Fibroblast of the conjunctiva (primary cell): ENCODE measurements at places on chromosomes 1 and 21.

GRCh38 chr1:218164111-218164929, 120.8 kb upstream of the RRP15 start:
- no peak for DNase-seq

DNA sequence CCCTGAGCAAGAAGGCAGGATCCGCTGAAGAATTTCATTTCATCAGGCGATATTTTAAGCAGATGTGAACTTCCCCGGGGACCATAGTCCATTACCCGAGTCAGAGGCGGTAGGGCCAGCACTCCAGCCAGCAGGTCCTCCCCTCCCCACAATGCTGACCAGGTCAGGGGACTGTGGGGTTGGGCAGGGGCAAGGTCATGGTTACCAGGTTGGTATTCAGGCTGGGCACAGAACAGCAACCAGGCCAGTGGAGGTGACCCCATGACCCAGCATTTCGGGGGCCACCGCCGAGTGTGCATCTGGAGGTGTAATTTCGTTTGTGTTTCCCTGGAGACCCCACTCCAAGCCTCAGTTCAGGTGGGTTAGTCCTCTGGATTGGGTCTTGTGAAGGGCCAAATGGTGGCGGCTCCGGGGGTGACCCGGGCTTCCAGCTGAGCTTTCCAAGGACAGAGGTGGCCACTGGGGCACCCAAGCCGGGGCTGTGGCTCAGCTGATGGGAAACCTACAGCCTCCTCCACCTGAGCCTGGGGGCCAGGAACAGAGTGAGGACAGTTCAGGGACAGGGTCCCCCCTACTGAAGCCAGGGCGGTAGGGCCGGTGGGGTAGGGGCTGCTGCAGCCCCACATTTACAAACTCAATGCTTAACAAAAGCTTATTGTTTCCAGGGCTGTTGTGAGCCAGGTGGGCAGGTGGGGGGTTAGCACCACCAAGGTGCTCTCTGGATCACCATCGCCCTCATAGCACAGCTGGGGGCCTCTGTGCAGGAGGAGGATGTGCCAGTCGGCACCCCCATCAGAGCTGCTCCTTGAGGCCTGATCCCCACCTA, 2.8 kb downstream of the PRDM16 start:
- no peak for DNase-seq

DNA sequence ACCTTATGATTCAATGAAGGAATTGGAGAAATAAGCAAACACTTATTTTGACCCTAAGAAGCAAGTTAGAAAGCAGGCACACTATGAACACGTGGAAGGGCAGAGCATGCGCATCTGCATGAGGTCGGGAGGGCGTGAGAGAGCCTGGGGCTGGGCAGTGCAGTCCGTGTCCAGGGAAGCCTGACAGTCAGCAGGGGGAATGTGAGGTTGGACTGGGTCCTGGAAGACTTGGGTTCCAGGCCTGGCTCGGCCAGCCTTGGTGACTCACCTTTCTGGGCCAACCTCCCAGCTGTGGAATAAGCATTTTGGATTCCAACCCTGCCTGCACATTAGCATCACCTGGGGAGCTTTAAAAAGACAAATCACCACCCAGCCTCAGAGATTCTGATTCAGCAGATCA, 26.6 kb upstream of the LMX1A start:
- peak; percentile 59 for DNase-seq

DNA sequence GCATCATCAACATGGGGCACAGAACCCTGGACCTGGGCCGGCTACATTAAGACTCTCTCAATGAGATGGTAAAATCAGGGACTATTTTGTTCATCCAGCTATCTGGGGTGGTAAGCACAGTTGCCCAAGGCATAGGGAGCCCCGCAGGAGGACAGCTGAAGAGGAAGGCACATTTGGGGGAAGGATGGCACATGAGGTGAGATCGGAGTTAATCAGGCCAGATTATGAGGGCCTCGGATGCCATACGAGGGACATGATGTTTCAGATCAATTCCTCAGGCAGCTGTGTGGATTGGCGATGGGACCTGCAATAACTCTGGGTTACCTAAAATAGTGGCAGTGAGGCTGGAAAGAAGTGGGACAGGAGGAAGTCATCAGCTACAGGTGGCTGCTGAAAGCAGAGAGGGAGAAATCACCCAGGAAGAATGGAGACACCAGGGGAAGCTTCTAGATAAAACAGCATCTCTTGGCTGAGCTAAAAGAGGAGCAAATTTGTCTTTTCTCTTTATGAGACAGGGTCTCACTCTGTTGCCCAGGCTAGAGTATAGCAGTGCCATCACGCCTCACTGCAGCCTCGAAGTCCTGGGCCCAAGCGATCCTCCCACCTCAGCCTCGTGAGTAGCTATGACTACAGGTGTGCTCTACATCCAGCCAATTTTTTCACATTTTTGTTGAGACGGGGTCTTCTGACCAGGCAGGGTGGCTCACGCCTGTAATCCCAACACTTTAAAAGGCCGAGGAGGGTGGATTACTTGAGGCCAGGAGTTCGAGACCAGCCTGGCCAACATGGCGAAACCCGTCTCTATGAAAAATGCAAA, 21.1 kb downstream of the TOMM20 start:
- no peak for DNase-seq

- no peak for DNase-seq
Measured at GRCh38 chr1:43372172-43372571, 4.4 kb upstream of the ELOVL1 start.

GRCh38 chr1:78760858-78761257, 111.2 kb downstream of the IFI44 start:
- DNase-seq: no peak

DNA sequence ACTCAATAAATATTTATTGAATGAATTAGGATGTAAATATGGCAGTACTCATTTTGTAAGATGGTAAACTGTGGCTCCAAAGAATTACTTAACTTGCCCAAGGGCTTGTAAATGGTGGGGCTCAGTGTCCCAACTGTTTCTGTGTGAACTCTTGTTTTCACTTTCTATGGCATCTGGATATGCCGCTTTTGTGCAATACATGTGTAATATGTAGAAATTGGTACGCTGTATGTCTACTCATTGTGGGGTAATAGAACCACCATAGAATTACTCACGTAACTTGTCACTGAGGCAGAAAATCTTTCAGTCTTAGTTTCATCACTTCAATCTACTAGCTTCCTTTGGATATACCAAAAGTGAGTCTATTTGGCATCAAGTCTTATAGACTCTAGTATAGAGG, 977 bp downstream of the PRPF3 start:
- no peak for DNase-seq

GRCh38 chr1:74753104-74753503, 20.2 kb downstream of the TYW3 start:
- no peak for DNase-seq

DNA sequence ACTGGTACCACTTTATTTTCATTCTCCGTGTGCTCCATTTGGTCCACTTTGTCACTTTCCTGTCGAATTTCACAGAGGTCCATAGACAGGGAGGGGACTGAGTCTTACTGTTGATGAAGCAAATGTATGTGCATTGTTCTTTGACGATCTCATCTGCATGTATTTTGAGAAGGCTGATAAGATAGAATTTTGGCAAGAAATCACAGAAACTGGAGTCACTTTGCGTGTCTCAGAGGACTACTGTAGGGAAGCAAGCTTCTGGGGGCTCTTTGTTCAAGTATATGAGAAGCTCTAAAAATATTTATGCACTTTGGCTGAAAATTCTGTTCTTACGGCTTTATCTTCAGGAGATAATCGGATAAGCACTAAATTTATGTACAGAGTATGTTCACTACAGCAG, 78.1 kb downstream of the PCBP3 start:
- no peak for DNase-seq

DNA sequence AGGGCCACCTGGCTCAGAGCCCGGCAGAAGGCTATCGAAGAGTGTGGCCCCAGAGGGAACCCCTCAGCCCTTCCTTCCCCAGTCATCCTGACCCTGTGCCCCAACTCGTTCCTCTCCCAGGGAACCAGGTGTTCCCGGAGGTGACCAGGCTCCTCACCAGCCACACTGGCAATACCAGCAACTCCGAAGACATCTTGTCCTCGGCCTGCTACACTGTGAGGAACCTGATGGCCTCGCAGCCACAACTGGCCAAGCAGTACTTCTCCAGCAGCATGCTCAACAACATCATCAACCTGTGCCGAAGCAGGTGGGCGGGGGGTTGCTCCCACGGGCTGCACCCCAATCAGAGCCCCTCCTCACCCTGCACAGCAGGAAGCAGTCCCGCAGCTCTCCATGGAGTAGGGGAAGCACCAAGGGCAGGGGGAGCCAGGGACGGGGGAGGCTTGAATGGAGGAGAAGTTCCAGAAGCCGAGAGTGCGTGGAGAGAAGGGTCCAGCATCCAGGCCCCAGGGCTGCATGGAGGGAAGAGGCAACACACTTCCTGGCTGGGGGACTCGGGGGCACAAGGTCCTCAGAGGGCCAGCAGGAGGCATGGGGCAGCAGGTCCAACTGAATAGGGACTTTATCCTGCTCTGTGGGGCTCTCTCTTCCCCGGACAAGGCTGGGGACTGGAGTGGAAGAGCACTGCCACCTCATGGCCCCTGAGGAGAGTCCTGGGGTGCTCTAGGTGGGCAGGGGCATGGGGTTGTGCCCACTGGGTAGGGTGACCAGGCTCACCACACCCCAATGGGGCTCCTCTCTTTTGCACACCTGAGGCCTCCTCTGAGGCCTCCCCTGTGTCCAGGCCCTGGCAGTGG, 41.7 kb downstream of the PKP1 start:
- no peak for DNase-seq

- DNase-seq: no peak
Measured at GRCh38 chr1:68375919-68376318, 73.8 kb downstream of the RPE65 start.

DNA sequence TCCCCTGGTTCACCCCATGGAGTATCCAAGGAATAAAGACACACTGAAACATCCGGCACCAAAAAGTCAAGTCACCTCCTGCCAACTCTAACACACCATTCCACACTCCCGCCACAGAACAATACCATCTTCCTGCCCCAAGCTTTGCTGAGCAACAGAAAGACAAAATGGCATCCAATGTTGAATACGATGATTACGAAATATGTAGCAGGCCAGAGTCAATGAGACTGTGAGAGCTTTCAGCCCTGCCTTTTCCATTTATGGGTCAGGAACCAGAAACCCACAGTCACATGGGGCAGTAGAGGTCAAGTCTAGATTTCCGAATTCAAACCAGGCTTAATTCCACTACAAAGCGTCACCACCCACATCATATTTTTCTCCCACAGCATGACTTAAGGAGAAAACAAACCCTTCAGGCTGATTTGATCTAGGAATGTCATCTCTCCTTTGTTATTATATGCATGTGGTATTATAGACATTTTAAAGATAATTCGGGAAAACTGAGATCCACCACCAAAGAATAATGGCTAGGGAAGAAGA, 249.8 kb downstream of the SETD4 start:
- no peak for DNase-seq

DNA sequence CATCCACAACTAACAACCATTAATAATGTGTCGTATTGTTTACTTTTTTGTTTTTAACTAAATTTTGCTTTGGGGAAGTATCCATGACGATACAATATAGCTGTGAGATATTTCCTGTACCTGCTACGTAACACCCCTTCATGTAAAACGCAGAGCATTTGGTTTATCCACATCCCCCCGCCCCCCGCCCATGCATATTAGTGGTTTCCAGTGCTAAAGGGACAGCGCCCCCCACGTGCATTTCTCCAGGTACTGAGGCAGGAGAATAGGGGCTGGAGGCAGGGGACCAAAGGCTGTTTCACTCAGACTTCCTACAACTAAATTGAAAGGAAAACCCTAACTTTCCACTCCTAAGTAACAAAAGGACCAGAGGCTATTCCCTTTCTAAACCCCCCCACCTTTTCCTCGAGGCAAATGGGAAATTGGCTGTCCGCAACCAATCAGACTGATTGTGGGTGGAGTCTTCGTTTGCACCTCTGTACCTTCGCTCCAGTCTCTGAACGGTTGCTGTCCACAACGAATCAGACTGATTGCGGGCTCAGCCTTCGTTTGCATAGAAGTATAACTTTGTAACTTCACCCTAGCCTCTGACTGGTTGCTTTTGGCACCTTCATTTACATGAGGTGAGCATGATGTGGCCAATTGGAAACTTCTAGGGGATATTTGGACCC, 12.2 kb upstream of the RIPK4 start:
- DNase-seq: no peak
